ENCODE measurements at places on chromosomes 12 and 14. TPM values are rescaled to one million over a fixed set of nuclear protein-coding genes. Genes with fewer than 3 reads are reported as not detected.

Gene HOXC10
- not detected for polyA plus RNA-seq

Gene PTMS
- 1,050 TPM for polyA plus RNA-seq

GRCh38 chr14:64281805-64282204, 12.4 kb downstream of the ESR2 start:
- DNase-seq = no peak

GRCh38 chr14:24938593-24938992, 111.4 kb downstream of the STXBP6 start:
- DNase-seq = no peak

DNA sequence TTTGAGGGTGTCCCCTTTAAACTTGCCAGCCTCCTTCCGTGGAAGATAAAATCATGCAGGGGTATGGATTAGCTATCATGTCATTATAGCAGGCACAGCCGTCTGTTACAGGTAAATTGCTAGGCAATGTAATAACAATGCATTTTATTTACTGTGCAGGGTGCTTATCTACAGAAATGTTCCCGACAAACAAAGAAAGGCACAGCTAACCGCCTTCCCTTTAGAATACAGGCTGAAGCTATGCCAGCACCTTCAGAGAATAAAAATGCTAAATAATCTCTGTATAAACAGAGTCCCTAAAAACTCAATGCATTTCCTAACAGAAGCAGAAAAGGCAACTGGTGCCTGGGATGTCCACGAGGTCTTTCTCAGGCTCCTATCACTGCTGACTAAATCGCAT, 239.2 kb downstream of the SPTSSA start:
- no peak for DNase-seq

DNA sequence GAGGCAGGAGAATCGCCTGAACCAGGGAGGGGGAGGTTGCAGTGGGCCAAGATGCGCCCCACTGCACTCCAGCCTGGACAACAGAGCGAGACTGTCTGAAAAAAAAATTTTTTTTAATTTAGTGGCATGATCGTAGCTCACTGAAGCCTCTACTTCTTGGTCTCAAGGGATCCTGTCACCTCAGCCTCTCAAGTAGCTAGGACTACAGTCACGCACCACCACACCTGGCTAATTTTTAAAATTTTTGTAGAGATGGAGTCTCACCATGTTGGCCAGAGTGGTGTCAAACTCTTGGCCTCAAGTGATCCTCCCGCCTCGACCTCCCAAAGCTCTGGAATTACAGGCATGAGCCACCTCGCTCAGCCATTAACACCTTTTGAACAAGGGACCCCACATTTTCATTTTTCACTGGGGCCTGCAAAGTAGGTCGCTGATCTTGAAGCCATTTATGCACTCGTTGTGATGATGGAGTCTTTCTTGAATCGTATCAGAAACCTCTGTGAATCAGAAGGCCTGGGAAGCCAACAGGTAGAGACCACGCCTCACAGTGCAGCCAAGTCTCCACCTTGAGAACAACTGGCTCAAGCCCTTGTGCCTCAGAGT, 5.9 kb downstream of the HCAR1 start:
- DNase-seq = no peak

DNA sequence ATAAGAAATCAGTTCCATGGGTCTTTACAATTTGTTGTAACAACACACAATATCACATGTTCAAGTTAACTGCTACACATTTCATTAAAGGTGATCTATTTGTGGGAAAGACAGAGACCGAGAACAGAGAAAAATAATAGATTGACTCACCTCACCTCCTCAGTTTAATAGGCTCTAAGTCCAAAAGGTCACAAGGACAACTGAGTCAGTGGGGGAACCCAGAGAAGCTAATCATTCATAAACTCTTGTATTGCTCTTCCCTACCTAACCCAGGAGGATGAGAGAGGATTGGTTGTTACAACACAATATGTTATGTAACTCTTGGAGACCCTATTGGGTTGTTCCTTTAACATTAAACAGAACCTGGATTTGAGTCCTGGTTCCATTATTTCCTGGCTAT, 72.2 kb upstream of the CRY1 start:
- no peak for DNase-seq

Gene E2F7
- 6.3 TPM for polyA plus RNA-seq

- no peak for DNase-seq
Measured at GRCh38 chr14:56959869-56960268, 149.6 kb upstream of the OTX2 start.

Gene NRXN3
- 1.4 TPM for polyA plus RNA-seq

DNA sequence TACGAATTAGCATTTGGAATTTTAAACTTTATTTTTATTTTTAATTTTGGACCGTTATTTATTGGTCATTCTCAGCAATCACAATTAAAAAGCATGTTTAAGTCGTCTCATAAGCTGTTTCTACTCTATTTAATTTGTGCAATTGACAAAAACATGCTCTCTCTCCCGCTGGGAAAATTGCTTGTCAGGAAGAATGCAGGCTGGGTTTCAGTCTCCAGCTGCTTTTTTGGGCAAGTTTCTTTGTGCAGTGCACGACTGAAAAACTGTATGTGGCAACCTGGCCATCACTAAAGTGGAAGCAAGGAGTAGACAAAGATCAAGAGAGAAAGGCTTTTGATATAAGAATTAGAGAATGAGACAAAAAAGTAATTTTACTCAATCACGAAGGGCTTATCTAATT, 941.5 kb upstream of the MDGA2 start:
- DNase-seq = no peak

DNA sequence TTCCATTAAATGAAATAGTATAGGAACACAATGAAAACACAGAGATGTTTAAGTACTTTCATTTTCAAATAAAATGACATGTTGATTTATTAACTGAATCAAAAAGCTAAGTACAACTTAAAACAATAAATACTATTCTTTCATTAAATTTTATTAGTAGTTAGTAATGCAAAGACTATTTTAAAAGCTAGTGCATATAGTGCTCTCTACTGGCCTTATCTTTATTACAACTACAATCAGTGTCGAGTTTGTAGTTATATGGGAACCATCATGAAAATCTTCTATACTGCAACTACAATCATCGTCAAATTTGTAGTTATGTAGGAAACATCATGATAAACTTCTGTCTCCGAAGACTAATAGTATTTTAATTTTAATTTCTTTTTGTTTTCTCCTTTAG, 8.9 kb upstream of the LIN7A start:
- no peak for DNase-seq

DNA sequence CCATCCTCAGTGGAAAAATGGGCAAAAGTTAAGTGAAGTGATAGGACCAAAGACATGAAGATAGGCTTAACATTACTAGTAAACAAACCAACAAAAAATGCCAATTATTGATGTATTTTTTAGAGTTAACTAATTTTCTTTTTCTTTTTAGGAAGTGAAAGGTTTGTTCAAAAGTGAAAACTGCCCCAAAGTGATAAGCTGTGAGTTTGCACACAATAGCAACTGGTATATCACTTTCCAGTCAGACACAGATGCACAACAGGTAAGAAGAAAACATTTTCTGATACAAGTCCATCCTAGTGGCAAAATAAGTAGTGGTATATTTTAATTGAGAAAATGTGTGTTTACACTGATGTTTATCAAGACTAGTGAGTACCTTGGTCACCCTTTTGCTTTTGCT, 39.6 kb downstream of the LARP4 start:
- DNase-seq = no peak

DNA sequence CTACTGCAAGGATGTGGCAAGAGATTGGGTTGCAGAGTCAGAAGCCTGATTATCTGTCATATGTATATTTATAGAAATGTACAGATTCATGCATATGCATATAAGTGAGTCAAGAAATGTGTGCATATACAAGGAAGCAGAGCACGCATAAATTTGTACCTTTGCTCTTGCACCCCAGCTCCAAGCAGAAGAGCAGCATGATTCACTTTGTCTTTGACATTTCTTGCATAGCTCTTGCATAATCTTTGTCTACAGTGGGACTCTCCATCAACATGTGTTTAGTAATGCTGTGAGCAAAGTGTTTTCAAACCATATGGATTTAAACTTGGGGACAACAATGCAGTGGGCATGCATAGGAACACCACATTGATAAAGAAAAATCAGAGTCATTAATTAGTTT, 330.7 kb upstream of the DCN start:
- no peak for DNase-seq

Gene RASSF8
- 37.6 TPM for polyA plus RNA-seq

DNA sequence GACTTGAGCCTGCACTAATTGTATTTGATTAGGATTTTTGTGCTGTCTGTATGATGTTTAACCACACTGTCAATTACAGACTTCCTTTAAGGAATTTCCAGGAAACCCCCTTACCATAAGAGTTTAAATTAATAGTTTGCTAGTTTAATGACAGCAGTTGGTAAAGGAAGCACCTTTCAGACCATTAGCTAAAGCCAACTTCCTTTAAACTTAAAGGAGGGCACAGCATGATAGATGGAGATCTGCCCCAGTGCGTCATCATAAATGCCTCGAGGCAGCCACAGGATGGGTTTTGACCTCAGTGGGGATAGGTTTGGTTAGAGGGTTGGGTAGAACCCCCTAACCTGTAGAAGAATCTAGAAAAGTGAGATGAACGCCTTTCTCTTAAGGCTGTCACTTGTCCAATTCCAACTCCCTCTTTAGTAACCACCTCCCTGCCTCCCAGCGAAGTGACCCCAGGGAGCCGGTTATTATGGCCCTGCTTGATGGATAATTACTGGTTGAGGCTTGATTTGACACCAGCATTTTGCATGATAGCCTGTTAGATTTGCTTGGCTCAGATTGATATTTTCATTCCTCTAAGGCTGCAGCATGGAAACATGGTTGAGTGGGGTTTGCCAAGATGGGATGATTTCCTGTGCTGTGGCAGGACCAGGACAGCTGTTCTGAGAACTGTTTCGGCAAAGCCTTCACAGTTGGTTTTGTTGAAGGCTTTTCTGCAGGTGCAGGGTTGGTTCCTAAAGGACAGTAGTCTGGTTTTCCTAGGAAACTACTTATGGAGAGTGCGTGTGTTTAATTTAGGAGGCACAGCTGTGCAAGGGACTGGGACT, 62.7 kb downstream of the CHST11 start:
- DNase-seq = no peak
